Activated naive CD4-positive, alpha-beta T cell (primary cell): ENCODE measurements at places on chromosomes 12 and 14.

DNA sequence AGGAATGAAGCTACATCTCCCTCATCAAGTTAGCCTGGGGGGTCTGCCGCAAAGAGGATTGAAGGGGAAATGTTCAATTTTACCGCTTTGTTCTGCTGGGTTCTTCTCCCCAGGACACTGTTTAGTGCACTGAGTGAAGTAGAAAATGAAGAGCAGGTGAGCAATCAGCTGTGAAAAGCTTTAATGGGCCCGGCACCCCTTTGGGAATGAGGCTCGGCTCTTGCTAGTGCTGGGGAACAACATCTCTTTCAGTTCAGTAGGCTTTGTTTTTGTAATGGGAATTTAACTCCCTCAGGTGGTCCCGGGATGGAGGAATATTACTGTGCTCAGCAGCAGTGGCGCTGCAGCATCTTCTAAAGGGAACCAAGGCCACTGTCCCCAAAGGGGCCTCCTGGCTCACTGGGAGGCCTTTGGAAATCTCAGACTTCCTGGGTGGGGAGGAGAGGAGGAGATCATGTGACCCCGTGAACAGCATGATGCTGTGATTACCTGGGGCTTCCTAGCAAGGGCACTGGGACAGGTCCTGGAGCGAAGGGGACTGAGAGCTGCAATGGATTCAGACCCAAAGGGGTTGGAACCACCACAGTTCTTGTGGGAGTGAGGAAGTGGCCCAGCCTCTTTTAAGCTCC is 85.2 kb upstream of the MAX start:
- no peak for DNase-seq

DNA sequence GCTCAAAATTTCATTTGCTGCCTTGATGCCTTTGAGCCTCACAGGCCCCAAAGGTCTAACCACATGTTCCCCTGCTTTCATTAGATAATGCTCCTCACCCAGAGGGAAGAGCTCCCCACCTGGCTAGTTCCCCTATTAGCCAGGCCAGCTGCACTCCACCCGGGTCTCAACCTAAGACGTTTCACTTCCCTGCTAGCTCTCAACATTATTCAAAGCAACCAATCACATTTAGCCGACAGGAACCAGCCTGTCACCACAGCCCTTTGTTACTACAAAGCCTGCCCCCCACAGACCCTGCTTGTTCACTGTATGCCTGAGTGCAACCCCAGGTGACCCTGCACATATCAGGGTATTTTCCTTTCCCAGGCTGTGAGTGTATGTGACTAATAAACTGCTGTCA is 78.6 kb downstream of the SLC15A5 start:
- no peak for DNase-seq

DNA sequence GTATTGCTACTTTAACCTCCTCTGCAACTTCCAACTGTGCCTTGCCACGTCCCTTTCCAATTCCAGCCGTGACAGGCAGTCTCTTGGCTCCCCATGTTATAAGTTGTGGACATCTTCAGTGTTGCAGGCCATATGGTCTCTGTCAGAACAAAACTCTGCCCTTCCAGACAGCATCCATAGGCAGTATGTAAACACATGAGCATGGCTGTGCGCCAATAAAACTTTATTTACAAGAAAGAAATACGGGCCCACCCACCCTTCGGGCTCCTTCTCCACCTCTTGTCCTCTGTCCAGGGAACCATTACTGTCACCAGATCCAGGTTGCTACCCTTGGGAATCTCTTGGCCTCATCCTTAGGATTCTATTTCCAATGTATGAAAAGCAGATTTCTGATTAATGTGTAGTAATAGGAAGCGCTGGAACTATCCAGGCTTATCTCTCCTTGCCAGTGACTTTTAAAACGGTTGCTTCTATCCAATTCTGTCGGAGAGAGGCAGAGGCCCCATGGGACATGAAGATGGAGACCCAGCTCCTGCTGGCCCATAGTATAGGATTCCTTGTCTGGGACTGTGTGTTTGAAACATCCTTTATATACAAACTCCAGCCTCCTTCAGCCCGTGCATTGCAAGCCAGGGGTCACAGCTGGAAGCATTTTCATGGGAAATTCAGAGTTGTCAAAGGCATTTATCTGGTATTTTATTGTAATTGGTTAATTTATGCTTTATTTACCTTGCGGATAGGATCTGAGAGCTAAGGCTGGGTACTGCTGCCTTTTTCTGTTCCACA is 114.4 kb downstream of the ZNF664 start:
- no peak for DNase-seq

DNA sequence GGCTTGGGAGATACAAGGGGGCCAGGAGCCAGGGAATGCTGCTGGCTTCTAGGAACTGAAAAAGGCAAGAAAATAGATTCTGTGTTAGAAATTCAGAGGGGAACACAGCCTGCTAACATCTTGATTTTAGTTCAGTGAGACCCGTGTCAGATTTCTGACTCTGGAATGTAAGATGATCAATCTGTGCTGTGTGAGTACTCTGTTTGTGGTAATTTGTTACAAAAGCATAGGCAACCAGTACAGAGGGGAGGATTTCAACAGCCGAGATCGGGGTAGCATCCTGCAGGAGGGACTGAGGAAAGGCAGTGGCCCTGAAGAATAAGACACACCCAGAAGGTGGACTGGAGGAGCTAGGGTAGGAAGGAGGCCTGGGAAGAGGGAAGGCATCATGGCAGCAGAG is 410.0 kb upstream of the CCDC196 start:
- no peak for DNase-seq

- no peak for DNase-seq
These were observed 60.8 kb upstream of the RTRAF start for GRCh38 chr14:51928568-51928967.

- DNase-seq = no peak
These were observed 470.8 kb upstream of the LMO3 start for GRCh38 chr12:17076811-17077210.

- DNase-seq = no peak
These were observed 1.9 kb downstream of the THTPA start for GRCh38 chr14:23557946-23558345.

DNA sequence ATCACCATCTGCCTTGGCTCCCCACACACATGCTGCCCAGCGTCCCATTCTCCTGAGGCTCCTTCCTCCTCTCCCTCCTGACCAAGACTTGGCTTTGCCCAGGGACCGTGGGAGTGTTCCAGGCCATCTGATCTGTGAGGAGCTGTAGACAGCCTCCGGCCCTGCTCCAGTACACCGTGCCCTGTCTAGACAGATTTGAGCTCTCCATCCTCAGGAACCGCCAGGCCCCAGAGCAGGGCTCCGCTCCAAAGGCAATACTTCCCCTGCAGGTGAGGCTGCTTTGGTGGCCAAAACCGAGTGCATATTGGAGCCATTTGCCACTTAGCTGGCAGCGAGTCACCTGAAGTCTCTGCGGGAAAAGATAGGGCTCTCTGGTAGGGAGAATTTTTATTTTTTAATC is 147.4 kb downstream of the ANO2 start:
- DNase-seq = no peak

DNA sequence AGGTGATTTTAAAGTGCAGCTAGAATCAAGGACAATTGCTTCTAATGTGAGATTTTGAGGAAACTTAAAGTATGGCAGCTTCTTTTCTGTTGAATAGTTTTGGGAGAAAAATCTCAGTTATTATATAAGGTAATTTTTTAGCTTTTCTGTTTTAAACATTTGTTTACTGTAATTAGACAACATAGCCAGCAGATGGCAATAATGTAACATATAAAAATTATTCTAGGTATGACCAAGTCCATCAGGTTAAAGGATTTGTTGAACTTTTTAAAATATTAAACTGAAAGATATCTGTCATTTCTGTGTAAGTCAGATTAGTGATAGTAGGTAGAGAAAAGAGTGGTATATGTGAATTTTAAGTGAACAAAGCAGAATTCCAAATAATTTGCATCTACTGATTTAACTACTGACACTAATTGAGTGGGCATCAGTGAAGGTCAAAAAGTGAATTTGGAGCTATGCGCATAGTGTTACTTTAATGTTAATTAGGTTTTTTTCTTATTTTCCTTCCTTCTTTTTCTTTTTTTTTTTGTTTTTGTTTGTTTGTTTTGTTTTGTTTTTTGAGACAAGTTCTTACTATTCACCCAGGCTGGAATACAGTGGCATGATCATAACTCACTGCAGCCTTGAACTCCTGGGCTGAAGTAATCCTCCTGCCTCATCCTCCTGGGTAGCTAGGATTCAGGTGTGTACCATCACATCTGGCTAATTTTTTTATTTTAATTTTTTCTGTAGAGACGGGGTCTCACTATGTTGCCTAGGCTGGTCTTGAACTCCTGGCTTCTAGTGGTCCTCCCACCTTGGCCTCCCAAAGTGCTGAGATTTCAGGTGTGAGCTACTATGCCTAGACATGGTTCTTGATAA is 18.6 kb downstream of the PRORP start:
- DNase-seq = no peak

GRCh38 chr12:22339691-22340090 is 5.2 kb upstream of the ST8SIA1 start:
- no peak for DNase-seq

DNA sequence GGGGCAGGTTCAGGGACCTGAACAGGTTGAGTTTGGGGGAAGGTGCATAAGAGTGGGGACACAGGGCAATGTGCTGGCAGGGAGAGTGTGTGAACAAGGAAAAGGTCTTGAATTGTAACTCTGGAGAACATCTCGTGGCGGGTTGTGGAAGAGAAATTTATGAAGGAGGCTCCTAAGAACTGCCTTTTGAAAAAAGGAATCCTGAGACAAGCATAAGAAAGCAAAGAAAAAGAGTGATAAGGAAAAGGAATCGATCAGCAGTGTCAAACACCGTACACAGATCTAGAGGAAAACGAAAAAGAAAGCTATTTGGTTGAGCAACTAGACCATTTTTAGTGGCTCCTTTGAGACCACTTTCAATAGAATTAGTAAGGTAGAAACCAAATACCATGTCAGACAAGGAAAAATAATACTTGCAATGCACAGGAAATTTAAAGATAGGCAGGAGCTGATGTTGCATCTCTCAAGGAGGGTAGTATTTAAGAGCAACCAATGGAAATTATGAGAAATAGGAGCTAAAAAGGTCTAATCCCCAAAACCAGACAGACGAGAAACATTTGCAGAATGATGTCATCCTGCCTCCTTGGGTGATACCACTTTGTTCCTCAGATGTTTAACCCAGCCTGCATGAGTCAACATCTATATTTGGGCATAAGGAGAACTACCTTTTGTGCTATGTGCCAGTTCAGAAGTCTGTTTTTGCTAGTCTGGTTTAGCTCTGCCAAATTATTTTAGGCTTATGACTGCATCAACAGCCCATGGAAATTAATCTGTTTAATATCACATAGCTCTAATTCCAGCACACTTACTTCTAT is 64.5 kb upstream of the STK38L start:
- DNase-seq = no peak

DNA sequence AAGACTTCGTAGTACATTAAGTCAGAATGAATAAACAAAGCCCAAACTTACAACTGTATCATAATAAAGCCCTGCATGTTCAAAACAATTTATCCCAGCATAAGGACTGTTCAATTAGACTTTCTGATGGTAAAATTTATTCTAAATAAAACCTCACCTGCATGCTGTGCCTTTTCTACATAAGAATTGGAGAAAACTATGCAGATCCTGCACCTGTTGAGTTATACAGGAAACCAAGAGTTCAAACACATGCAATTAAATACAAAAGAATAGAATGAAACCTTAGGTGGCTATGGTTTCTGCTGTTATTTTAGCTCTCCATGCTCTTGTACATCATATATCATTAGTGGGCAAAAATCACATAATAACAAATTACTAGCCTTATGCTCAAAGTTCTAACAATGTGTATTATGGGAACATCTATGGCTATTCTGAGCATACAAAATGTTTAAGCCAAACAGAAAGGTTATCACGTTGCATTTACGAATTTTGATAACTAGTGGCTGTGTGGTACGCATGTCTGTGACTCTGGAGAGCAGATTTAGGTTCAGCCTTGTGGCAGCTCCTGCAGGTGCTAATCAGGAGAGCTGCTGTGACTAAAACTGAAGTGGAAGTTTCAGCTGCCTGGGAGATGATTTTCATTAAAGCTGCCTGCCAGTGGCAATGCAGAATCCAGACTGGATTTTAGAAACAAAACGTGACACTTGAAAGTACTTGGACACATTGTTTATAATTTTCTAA is 36.1 kb upstream of the LRFN5 start:
- DNase-seq = no peak

GRCh38 chr14:99275222-99275584 is 3.2 kb upstream of the BCL11B start:
- DNase-seq = no peak

- no peak for DNase-seq
These were observed 255.7 kb upstream of the FAR2 start for GRCh38 chr12:28893365-28893764.

DNA sequence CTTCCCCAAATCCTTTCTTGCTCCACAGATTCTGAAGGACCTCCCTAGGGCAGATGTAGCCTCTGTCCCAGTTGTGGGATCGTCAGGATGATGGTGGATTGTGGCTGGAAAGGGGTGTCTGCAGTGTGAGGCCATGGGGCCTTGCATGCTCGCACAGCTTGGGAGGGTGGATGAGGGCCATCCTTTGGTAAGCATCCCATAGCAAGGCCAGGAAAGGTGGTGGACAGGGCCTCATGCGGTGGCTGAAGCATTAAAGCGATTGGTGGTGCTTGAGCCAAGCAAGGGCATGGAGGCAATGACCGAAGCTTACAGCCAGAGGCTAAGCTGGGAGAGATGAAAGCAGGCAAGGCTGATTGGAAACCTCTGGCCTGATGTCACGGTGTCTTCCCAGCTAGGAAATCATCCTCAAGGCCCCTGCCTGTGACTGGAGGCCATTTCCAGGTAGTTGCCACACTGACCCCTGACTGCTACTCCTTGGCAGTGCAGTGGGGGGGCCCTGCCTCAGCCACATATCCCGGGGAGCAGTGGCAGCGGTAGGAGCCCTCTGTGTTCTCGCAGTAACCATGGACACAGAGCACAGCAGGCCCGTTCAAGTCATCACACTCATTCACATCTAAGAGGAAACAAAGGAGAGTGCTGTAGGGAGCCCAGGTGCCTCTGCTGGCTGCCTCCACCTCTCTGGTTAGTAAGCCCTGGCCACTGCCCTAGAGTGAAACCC is 7.0 kb downstream of the ISCA2 start:
- DNase-seq = no peak

GRCh38 chr12:51677284-51677968 is 86.4 kb downstream of the SCN8A start:
- DNase-seq = no peak

DNA sequence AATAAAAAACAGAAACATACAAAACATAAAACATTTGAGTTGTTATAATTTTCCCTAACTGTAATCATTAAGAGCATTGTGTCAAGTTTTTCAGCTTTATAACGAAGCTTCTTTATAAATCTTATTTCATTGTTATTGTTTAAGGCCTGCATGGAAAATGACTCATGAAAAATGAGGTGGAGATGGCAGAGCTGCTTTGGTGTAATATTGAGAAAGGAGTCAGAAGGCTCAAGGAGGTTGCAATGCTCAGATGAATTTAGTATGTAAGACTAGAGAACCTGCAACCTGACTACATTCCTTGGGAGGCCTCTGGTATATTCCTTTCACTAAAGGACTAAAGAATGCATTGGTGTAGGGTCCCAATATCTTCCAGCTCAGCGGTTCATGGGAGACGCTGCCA is 61.5 kb downstream of the TMEM30B start:
- DNase-seq = no peak

- no peak for DNase-seq
These were observed 231.2 kb downstream of the ETNK1 start for GRCh38 chr12:22856178-22856577.
